D721Med (cell line): ENCODE measurements at places on chromosomes 6 and 20.

- DNase-seq = no peak
Observed at GRCh38 chr20:10253780-10254179, 35.1 kb downstream of the SNAP25 start.

DNA sequence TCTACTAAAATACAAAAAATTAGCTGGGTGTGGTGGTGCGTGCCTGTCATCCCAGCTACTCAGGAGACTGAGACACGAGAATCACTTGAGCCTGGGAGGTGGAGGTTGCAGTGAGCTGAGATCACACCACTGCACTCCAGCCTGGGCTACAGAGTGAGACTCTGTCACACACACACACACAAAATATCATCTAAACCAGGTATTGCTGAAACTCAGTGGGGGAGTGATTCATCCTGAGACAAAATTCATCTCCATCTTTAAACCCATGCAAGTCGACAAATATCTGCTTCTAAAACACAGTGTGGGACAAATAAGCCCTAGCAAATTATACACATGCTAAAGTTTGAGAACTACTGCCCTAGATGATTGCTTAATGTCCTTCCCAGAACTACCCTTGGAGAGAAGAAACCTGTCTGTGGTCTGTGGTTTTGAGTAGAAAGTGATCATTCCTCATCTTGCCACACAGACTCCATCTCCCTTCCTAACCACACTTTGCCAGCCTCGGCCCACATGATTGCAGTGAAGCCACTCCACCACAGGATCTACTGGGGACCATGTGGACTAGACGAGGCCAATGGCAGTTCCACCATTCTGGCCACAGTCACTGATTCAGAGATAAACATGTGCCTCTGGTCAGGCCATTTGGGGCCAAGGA lies 130.3 kb downstream of the OPRM1 start:
- no peak for DNase-seq

DNA sequence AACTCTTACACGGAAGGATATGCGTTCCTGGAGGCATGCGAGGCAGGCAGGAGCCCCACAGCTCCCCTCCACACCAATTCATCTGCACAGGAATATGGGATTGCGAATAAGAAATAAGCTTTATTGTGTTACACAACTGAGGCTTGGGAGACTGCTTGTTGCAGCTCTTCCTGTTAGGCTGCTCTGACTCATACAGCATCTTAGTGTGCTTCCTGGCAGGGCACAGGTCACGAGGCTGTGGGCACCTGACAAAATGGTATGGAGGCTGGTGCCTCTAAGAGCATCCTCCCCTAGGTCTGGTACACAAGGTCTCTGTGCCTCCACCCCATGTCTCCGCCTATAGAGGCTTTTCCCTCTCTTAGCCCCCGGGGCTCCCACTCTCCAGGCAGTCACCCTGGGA lies 6.8 kb downstream of the SLC22A3 start:
- DNase-seq = no peak

- no peak for DNase-seq
Observed at GRCh38 chr20:33716498-33716897, 3.6 kb downstream of the PXMP4 start.

GRCh38 chr6:158934157-158934556 lies 65.8 kb downstream of the RSPH3 start:
- DNase-seq = no peak

- DNase-seq = no peak
Observed at GRCh38 chr20:8215361-8215781, 83.3 kb downstream of the PLCB1 start.

DNA sequence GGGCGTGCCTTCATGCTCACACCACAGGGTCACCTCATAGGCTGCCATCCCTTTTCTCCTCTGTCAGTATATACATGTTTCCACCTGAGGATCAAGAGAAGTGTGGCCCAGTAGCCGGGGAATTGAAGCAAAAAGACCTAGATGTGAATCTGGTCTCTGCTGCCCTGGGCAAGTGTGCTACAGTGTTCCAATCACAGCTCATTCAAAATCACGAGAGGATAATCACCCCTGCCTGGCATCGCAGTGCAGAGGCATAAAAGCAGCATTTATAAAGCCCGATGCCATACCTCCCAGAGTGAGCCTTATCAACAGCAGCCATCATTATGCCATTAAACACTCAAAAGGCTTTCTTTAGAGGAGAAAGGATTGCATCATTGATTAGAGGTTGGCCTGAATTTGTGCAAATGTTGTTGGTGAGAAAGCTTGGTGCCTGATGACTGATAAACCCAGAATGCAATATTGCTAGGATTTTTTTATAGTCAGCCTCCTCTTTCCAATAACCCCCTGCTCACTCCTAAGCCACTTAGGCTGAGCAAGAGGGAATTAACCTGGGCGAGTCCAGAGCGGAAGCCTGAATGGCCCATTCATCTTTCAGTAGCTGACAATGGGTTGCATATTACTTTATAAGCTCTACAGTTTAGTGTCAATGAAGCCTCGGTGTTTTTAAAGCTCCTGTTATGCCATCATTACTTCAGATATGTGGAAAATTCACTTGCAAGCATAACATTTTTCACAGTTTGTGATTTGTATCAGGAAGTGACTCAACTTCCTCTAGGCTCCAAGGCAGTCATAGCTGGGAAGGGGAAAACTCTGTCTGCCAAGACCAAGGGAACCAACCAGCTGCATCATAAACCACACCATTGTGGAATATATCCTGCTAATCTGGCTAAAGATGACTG lies 92.5 kb upstream of the NXT1 start:
- DNase-seq = no peak

DNA sequence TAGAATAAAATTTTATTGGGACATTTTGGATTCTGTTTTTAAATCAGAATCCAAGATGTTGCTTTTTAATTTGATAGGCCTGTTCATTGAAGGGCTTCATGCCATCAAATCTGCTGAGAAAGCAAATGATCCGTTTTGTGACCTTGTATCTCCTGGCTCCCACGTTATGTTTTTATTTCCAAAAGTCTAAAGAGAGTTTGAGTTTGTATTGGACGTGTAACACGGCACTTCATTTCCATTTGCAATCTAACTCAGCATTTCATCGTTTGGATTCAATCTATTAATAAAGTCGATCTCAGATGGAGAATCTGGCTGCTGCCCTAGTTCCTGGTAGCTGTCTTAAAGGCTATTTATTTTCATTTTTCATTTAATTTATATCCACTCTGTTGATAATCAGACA lies 17.0 kb downstream of the KIF25 start:
- DNase-seq = no peak

DNA sequence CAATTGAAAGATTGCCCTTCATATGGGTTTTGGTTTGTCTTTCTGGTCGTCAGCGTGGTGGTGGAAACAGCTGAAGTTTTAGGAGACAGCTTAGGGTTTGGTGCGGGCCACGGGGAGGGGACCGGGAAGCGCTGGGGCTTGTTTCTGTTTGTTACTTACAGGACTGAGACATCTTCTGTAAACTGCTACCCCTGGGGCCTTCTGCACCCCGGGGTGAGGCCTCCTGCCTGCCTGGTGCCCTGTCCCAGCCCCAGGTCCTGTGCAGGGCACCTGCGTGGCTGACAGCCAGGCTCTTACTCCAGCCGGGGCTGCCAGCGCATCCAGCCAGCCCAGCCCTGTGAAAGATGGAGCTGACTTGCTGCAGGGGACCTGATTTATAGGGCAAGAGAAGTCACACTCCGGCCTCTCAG lies 22.8 kb downstream of the NPEPL1 start:
- no peak for DNase-seq

DNA sequence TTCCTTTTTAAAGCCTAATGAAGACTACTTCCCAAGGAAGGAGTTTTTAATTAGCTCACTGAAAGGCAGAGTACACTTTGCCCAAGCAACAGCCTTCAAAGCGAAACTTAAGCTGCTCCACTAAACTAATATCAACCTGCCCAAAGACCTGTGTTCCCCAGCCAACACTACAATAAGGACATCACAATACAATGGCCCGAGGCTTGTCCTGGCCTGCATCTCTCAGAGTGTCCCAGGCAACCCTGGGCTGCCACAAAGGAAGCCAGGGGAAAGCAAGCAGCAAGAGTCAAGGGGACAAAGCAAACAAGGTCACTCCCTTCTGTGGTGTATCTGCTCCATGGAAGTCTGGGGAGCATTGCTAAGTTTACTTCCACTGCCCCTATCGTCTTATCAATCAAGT lies 52.3 kb downstream of the PIGU start:
- DNase-seq = no peak

GRCh38 chr6:113846577-113846976 lies 10.6 kb upstream of the MARCKS start:
- DNase-seq = no peak

DNA sequence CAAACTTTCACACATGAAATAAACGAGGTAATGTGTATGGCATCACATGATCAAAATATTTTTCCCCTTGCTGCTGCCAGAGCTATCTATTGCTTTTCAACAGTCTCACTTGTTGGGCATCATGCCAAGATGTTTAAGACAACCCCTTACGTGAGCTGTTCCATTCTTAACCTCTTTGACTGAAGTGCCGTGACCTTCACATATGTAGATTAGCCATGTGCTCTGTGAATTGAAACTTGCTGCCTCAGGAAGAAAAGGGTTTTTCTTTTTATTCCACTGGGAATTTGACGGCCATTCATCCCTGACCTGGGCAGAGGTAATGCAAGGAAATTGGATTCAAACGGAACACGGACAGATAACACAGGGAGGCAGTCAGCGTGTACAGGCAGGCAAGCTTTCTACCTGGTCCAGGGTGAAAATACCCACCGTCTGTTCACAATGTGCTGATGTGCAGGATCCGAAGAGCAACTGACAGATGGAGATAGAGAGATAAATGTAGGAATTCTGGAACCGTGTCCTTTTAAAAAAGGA lies 14.2 kb downstream of the ARID1B start:
- no peak for DNase-seq

- DNase-seq = no peak
Observed at GRCh38 chr6:10564975-10565673, 44.0 kb downstream of the GCNT2 start.
